ENCODE measurements at places on chromosomes 6 and 20.

DNA sequence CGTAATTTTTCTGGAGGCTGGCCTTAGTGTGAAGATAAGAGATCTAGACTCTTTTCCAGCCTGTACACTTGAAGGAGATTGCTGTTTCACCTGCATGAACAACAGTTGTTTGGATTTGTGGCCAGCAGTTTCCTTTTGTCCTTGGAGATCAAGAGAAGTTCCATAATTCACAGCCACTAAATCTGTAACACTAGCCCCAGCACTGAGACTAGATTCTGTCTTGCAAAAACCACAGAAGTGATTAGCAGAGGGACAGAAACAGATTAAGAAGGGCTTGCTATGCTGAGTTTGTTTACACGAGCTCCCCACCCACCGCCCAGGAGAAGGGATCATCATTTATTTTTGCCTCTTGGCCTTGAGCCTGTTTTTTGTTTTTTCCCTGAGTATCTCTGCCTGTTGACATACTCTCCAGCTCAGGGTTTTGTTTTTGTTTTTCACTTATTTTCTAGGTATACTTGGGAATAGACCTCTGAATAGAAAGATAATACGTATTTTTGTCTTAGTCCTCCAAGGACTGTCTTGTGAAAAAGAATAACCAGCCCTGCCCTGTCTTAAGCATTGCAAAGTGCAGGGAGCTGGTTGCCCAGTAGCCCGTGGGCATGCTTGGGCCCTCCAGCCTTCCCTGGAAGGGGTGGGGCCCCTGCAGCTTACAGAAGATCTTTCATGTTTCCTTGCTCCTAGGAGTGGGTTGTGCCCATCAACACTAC, 93.1 kb upstream of the SOX4 start:
- DNase-seq, result no peak

- DNase-seq, result no peak
These were observed 6.4 kb downstream of the SMLR1 start for GRCh38 chr6:130833569-130833968.

- DNase-seq, result peak; percentile 55
These were observed 96.4 kb downstream of the TULP4 start for GRCh38 chr6:158408552-158409130.

GRCh38 chr6:148926478-148926877, 179.6 kb downstream of the UST start:
- DNase-seq, result no peak

- no peak for DNase-seq
These were observed 118.4 kb upstream of the TRAF3IP2 start for GRCh38 chr6:111724039-111724438.

GRCh38 chr6:138403324-138403800, 661 bp upstream of the HEBP2 start:
- no peak for DNase-seq

DNA sequence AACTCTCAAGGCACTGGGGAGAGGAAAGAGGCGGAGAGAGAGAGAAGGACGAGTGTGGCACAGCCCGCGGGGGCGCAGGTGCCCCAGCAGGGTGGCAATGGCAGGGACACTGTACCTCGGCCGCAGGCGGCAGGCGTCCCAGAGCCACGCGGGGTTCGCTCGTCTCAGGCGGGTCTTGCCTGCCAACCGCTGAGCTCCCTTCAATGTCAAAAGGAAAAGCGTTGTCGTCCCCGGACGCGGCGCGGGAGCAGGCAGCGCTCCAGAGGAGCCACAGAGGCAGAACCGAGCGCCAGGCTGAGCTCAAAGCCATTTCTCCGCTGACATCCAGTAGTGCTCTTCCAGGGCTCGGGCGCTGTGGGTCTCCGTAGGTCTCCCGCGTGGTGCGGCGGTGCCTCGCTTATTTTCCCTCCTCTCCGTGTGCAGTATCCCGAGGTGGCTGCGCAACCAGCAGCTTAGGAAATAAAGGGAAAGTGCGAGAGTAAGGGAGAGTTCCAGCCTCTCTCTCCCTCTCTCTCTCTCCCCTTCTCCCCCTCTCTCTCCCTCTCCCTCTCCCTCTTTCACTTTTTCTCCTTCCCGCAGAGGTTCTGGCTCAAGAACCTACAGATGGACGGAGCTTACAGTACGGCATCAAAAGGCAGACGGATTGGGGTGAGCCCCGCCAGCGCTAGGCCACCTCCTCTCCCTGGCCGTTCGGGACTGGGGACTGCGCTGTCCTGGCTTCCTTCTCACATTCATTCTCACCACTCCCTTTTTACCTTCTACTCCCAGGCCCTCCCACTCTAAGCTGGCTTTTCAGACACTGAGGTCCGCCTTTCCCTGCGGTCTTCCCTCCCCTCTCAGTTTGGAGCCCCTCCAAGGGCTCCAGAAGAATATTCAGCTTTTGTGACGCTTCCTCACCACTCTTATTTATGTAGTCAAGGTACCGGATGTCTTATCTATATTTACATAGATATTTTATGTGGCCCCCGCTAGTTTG, at the start of gene LAMA4:
Gene LAMA4, minus strand, starts transcription at position 727 of the 976 bp plus-strand sequence. Its CDS starts 417 bp downstream, at position 310.
- DNase-seq, result no peak

DNA sequence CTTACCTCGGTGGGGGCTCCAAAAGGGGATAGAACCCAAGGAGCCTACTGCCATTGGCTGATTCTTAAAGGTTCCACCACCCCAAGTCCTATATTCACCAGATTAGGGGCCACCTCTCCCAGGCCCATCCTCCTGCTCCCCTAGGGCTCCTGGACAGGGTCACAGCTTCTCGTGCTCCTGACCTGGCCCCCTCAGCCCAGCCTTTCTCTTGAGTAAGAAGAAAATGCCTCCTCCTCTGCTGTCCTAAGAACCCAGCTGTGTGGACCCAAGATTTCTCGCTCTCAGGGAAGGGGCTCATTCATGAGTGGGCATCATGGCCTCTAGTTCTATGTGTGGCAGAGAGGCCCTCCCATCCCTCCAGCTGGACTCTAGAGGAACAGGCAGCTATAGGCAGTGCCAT, 16.6 kb downstream of the HLA-DPB1 start:
- DNase-seq, result no peak
